Fibroblast of villous mesenchyme (primary cell): ENCODE measurements at places on chromosomes 5 and 9. TPM values are rescaled to one million over a fixed set of nuclear protein-coding genes. Genes with fewer than 3 reads are reported as not detected.
A peak's percentile ranks its signal among the peaks of the same experiment; 100 is the strongest.

Gene HSD17B3
- not detected in 2 replicates for total RNA-seq

DNA sequence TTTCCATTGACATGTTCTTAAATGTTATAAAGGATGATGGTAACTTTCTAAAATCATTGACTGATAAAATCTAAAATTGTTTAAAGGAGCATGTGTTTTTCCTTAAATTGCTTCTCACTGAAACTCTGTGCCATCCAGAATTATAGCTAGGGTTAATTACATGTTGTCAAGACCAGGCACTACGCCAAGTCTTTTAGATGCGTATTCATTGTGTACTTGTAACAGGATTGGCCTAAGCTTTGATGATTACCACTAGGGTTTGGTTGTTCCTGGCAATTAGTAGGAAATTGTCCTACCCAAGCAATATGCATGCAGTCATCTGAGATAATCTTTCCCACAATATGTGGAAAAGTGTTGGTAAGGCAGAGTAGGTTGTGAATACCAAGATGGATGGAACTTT lies 43.8 kb downstream of the PRKACG start:
- DNase-seq: no peak

- DNase-seq: peak; percentile 11
Measured at GRCh38 chr9:3525096-3525835, 535 bp downstream of the RFX3 start.

Gene FBP2
- not detected in 2 replicates for total RNA-seq

Gene IFNK
- not detected in 2 replicates for total RNA-seq

DNA sequence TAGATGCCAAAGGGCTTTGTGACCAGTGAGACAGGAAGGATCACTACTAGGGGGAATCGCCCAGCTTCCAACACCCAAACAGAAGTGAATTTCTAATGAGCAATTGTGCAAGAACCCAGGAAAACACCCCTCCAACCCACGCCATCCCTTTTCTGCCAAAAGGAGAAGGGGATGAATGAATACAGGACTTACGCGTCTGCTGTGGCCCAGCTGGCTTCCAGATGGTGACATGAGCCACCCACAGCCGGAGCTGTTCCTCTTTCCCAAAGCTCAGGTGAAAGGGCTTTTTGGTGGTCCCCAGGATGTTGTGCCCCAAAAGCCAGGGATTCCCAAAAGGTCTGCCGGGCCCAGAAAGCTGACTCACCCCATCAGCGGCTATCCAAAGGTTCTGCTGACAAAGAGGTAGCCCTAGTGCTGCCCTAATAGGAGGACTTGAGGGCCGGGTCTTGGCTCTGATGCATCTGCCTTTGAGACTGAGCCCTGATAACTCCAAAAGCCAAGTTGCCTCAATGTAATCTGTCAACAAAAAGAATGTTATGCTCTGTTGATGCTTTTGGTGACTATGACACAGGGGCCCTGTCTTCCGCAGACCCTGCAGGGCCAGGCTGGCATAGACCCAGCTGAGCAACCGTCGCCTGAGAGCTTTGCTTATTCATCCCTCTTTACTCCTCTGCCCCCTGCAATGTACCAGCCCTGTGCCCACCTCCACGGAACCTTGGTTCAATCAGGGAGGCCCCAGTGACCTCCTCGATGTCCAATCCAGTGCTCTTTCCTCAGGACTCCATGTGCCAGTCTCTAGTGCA lies 14.5 kb downstream of the GSN start:
- peak; percentile 89 for DNase-seq

DNA sequence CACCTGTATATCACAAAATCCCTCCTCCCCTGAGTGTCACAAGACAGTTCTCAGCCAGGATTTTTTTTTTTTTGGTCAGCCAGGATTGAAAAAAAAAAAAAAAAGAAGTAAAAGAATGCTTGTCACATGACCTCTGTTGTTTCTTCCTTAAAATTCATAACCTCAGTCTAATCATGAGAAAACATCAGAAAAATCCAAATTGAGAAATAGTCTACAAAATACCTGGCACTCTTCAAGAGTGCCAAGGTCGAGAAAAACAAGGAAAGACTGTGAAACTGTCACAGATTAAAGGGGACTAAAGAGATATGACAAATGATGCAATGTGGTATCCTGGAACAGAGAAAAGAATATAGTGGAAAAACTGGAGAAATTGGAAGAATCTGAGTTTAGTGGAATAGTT lies 58.5 kb upstream of the SUB1 start:
- peak; percentile 14 for DNase-seq

Gene DNAH5
- total RNA-seq: 0.97 and 1.3 TPM in 2 replicates
